ENCODE measurements at places on chromosomes 1 and 21. TPM values are rescaled to one million over a fixed set of nuclear protein-coding genes. Genes with fewer than 3 reads are reported as not detected.

Gene PM20D1
- polyA plus RNA-seq = 0.31 TPM

Gene HLX
- polyA plus RNA-seq = 11.7 TPM

Gene TPTE
- polyA plus RNA-seq = not detected

Gene RAB42
- 3.9 TPM for polyA plus RNA-seq

Gene CYP4X1
- 11.3 TPM for polyA plus RNA-seq

Gene KCNQ4
- polyA plus RNA-seq = 2.5 TPM

Gene FCGR3A
- 1.8 TPM for polyA plus RNA-seq

Gene TGFB2
- polyA plus RNA-seq = 14.2 TPM

Gene WLS
- polyA plus RNA-seq = 148 TPM
